ENCODE measurements at places on chromosomes 1 and 21.

- DNase-seq = no peak
Measured at GRCh38 chr1:221468546-221468945, 273.3 kb downstream of the DUSP10 start.

- DNase-seq = no peak
Measured at GRCh38 chr1:241068359-241068758, 288.6 kb downstream of the RGS7 start.

GRCh38 chr1:168146160-168146539 lies 9.4 kb upstream of the GPR161 start:
- DNase-seq = no peak

- no peak for DNase-seq
Measured at GRCh38 chr1:8164670-8165069, 138.6 kb upstream of the ERRFI1 start.

- DNase-seq = no peak
Measured at GRCh38 chr1:117278531-117278930, 67.8 kb upstream of the VTCN1 start.

GRCh38 chr21:15406791-15407190 lies 323.0 kb upstream of the USP25 start:
- DNase-seq = no peak

DNA sequence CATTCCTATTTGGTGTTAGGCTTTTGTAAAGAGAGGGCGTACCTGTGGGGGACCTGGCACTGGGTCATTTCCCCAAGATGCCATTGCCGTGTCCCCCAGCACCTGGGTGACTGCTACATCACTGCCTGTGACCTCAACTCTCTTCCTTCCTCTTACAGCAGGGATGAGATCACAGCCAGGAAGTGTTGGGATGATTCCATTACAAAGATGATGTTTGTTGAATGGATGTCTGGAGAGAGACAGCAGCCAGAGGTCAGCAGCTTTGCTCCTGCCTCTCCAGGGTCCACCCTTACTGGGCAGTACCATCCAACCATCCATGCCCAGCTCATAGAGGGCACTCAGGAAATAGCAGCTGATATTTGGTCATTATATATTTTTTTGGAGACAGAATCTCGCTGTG lies 35.1 kb downstream of the TMEM51 start:
- DNase-seq = no peak

DNA sequence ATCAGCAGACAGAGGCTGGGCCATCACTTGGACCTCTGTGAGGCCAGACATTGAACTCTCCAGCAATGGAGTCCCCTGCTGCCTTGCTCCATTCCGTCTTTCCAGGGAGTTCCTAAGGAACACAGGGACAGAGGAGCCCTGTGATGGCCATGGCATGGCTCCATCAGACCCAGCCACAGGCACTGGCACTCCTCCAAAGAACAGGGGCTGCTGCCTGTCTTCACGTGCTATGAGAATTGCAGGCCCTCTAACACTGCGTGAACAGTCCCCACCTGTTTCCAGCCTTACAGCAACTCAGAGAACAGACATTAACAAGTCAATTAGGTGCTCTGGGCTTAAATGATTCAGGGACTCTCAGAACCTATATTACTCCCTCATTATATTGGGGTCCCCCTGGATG lies 140.8 kb downstream of the ASTN1 start:
- DNase-seq = no peak

DNA sequence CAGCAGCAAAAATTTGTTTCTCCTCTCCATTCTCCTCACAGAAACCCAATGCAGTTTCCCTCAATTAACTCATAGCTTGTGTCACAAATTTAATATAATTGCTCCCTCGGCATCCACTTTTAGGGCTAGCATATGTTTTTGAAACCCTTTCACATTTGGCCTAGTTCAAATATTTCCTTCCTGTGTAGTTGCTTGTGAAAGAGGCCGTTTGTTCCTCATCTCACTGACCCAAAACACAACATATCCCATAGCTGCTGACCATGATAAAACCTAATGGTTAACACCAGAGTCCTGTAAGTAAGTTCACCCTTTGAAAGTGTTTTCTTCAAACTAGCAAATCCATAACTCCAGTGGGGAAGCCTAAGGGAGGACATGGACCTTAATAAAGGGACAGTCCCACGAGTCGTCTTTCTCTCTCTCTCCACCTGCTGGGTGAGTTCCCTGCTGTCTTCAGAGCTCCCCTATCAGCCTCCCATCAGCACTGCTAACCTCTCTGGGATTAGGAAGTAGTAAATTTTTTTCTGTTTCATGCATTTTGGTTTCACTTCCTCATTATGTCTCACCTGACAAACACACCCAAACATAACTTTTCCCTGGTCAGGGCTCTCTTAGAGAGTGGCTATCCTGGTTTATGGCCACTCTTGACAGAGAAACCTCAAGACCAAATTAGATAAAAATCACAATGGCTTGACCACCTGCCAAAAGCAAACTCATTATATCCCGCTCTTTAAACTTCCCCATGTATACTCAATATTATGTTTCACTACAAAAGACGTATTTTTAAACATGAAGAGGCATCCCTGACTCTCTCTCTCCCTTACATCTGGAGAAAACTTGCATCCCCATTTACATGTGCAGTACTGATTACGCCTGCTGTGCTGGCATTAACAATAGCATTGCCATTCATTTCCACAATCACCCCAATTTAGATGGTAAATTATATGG lies 177.7 kb upstream of the HP1BP3 start:
- DNase-seq = no peak

GRCh38 chr1:185719021-185719420 lies 15.2 kb upstream of the HMCN1 start:
- DNase-seq = no peak

DNA sequence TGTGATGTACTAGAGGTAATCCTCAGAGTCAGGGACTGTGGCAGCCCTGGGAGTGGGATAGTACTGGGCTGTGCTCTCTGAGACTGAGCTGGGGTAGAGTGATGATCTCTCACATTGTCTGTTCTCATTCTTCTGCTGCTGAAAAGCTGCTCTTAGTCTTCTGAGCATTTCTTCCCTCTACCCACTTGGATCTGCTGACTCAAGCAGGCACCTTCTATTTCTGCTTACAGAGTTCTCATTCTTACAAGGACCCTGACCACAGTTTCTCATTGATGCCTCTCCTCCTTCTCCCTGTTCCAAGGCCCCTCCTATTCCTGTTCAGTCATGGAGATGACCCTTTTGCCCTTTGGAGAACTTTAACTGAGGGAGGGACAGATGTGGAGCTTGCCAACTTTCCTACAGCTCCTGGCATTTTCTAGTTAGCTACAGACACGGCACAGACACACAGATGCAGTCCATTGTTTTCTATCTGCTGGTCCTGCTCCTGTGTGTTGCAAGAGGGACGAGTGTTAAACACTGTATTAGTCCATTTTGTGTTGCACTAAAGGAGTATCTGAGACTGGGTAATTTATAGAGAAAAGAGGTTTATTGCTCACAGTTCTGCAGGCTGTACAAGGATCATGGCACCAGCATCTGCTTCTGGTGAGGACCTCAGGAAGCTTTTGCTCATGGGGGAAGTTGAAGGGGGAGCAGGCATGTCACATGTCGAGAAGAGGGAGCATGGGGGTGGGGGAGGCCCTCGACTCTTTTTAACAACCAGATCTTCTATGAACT lies 12.3 kb downstream of the MAPKAPK2 start:
- no peak for DNase-seq

DNA sequence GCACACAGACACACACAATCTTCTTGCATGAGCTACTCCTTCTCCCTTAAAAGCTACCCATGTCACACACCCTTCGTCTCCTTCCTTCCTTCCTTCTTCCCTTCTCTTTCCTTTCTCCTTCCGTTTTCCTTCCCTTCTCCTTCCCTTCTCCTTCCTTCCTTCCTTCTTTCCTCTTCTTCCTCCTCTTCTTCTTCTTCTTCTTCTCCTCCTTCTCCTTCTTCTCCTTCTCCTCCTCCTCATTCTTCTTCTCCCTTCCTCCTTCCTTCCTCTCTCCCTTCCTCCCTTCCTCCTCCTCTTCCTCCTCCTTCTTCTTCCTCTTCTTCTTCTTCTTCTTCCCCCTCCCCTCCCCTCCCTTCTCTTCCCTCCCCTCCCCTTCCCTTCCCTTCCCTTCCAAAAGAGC lies 52.1 kb upstream of the LEPR start:
- no peak for DNase-seq

GRCh38 chr1:7677815-7678214 lies 93.3 kb upstream of the VAMP3 start:
- DNase-seq = no peak

DNA sequence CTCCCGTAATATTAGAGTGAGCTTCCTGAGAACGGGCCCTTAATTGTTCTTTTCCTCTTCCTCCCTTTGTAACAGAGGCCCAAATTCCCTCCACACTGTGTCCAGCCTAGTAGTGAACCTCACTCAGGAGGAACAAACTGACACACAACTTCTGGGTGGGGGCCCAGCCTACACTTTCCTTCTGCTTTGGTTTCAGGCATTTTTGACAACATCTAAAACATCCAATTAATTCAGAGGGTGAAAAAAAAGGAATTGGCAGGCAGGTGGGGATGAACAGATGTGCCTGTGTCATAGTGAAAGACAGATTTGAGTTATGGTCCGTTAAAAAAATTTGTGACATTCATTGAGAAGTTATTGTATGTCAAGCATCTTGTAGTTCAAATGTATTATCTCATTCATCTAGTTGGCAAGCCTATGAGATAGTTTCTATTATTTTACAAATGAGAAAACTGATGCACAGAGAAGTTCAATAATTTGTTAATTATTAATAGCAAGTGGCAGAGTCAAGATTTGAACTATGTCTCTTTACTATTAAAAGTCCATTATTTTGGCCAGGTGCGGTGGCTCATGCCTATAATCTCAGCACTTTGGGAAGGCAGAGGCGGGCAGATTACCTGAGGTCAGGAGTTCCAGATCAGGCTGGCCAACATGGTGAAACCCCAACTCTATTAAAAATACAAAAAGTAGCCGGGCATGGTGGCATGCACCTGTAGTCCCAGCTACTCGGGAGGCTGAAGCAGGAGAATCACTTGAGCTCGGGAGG lies 41.6 kb upstream of the LRIG2 start:
- no peak for DNase-seq

DNA sequence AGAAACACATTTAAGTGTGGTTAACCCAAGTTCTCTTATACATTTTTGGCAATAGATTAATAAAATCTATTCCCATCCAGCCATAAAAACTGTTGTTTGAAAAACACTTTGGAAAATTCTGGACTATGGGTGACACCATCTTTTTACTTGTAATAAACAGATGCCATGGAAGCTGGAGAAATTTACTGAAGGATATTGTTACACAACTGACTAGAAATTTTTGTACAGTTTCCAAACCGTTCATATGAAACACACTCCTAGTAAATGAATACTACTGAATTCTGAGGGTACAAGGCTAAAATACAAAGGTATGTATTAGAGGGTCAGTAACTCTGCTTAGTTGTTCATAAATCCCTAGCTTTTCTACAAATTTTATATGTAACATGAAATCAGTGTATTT lies 48.7 kb downstream of the TRIM33 start:
- DNase-seq = no peak

DNA sequence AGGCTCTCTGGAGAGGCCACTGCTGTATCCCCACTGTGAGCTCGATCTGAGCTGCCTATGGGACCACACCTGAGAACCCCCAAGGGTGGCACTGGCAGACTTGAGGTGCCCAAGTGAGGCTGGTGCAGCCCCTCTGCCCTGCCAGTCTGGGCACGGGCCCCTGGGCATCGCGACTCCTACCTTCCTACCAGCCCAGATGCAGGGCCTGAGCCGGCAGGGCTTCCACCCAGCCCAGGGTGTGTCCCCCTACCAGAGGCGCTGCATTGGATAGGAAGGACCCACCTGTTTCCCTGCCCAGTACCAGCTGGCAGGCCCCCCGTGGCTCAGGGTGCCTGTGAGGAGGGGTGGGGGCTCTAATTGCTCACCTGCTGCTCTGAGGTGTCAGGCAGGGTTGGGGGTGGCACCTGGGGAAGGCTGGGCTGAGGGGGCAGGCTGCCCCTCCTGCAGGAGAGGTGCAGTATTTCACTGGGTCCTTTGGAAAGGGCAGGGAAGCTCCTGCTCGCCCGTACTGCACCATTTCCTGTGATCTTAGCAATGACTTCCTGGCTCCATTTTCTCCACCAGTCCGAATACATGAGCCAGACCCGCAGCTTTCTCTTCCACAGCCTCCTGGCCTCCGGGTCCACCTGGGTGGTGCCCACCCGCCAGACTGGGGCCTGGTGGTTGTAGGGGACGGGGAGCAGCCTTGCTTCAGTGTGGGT lies 11.8 kb downstream of the TP73 start:
- no peak for DNase-seq

DNA sequence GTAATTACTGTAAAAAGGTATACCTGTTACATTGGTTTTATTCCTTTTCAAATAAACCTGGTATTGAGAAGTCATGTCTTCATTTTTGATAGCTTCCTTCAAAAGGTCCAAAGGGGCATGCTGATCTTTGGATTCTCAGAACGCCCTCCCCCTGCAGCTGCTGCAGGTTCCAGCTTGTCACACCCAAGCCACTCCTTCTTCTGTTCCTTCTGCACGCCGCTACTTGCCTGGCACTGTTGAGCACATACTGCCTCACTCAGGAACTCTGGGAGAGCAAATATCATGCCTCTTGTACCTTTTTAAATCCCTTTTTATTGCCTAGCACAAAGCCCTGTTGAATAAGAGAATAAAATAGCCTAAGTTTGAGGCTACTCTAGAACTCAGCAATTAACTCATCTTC lies 136.9 kb downstream of the BARHL2 start:
- no peak for DNase-seq

GRCh38 chr1:182855911-182856310 lies 16.8 kb downstream of the DHX9 start:
- no peak for DNase-seq

- no peak for DNase-seq
Measured at GRCh38 chr21:31872452-31873274, at the start of gene HUNK. Gene HUNK, plus strand, starts transcription at chr21:31873020. Its CDS starts 655 bp downstream, at chr21:31873675.

GRCh38 chr1:219171192-219171935 lies 2.3 kb upstream of the LYPLAL1 start:
- DNase-seq = no peak

GRCh38 chr21:33801424-33802405 lies 113.9 kb downstream of the ATP5PO start:
- DNase-seq = no peak

DNA sequence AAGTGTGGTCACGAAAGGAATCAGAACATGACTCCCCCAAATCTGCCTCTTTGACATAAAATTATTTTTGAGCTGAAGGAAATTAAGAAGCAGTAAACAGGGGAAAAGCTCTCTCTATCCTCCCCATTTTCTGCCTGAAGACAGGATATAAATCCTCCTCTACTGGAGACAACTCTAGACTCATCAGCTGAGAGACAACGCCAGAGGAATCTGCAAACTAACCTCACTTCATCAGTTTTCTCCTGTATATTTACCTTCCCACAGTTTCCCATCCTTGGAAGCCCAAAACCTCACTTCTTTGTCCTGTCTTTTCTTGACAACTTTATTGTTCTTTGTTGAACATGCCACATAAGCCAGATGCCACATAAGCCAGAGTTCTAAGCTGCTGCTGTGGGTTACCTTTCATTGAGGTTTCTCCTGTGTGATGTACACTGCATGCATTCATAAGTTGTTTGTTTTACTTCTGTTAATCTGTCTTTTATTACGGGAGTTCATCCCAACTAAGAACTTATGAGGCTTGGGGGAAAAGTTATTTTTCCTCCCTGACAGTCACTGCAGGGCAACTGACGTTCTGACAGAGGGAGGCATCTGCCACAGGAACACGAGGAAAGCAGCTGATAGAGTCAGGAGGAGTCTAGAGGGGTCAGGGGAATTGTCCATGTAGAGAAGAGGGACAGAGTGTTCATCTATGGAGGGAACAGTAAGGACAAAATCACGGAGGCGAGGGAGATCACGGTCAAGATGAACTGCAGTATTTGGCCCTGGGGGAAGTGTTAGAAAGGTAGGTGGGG lies 19.2 kb downstream of the ST6GALNAC3 start:
- DNase-seq = no peak

GRCh38 chr1:111727056-111727455 lies 12.1 kb downstream of the INKA2 start:
- no peak for DNase-seq

GRCh38 chr1:17601643-17602382 lies 62.3 kb downstream of the ARHGEF10L start:
- no peak for DNase-seq
